Activated CD8-positive, alpha-beta T cell treated with anti-CD3 and anti-CD28 coated beads for 36 hours (primary cell): ENCODE measurements at places on chromosomes 11 and 22. TPM values are rescaled to one million over a fixed set of nuclear protein-coding genes. Genes with fewer than 3 reads are reported as not detected.

DNA sequence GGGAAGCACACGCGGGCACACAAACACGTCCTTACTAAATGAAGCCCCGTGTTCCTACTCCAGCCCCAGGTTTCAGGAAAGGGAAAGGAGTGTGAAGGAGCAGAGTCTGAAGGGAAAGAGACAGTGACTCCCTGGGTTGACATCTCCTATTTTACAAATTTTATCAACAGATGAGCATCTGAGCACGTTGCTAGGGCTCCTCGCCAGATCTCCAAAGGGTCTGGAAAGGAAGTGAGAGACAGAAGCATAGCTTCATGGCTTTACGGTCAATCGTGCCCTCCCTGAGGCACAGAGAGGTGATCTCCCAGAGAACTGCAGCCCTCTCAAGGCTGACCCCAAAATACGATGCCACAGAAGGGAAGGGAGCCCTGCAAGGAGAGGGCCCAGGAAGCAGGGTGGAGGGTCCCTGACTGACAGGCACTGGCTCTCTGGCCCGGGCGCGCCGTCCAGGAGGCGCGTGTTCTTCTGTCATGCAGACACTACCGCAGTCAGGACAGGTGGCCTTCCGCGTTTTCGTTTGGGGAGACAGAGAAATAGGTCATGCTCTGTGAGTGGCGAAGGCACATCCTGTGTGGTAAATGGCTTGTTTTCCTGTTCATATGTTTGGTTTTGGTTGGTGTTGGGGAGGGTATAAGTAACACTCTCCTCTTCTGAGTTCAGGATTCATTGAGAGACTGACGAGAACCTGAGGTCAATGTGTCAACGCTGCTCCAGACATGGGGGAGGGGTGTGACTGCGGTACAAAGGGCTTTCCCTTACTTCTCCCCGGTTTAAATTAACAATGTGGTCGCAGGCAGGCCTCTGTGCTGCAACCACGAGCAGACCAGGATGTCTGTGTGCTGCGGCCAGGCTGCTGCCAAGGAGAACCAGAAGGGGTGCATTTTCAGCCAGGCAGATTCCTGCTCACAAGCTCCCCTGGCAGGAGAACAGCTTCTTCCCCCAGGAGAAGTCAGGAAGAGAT, 813.3 kb downstream of the OPCML start:
- peak; percentile 84 for DNase-seq
- H3K4me3 ChIP-seq = peak overlapping the region; percentile 39
- H3K27ac ChIP-seq = peak overlapping the region; percentile 63
- H3K36me3 ChIP-seq = no peaks in the 10 kb centered on the region
- no peaks in the 10 kb centered on the region for H3K27me3 ChIP-seq

DNA sequence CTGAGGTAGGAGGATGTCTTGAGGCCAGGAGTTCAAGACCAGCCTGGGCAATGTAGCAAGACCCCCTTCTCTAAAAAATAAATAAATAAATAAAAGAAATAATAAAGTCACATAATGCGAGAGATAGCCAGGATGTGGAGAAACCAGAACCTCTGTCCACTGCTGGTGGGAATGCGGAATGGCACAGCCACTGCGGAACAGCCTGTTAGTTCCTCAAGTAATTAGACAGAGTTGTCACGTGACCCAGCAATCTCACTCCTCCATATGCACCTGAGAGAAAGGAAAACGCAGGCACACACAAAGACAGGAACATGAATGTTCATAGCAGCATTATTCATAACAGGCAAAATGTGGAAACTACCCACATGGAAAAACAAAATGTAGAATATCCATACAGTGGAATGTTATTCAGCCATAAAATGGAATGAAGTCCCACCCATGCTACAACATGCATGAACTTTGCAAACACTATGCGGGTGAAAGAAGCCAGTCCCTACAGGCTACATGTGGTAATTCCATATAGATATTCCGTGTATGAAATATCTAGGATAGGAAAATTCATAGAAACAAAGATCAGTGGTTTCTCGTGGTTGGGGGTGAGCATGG, 27.4 kb downstream of the LIF start:
- peaks cover 54% of the 10 kb centered on the region for H3K4me1 ChIP-seq
- no peak overlapping the region for H3K27ac ChIP-seq
- H3K36me3 ChIP-seq = no peaks in the 10 kb centered on the region
- no peak overlapping the region for H3K4me3 ChIP-seq

Gene SEPTIN5
- total RNA-seq = 1.5 TPM

DNA sequence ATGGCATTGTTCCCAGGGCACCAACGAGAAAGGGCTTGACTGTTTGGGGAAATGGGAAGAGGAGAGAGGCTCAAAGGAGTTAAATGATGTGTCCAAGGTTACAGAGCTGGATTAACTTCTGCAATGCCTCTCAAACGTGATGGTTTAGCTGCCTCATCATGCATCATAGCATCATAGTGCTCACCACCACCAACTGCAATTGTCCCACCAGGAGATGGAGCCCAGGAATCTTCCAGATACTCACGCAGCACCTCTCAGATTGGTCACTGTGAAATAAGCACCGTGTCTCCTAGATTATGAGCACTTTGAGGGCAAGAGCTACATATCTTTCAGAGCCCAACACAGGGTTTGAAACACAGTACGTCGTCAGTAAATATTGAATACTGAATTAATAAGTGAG, 69.2 kb downstream of the PRSS23 start:
- DNase-seq = no peak
- H3K4me3 ChIP-seq = no peak overlapping the region
- no peak overlapping the region for H3K27ac ChIP-seq
- no peaks in the 10 kb centered on the region for H3K36me3 ChIP-seq
- no peaks in the 10 kb centered on the region for H3K4me1 ChIP-seq

GRCh38 chr11:73028611-73029010, 113.5 kb downstream of the FCHSD2 start:
- no peaks in the 10 kb centered on the region for H3K27me3 ChIP-seq
- DNase-seq = no peak
- H3K4me3 ChIP-seq = no peak overlapping the region
- peaks cover 26% of the 10 kb centered on the region for H3K4me1 ChIP-seq

DNA sequence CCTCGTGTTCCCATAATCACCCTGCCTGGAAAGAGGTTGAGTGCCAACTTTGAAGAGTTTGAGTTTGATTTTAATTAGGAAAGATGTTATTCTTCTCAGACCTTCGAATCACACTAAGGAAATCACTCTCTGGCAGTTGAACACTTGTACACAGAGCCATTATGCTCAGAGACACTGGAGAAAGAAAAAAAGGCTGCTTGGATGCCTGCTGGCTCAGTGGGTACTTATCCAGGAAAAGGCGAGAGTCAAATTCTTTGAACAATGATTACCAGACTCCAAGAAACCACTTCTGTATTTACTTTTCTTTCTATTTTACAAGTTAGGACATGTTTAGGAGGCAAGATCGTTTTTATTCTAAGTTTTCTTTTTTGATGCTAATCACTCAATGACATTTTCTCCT, 438.5 kb upstream of the FAT3 start:
- no peaks in the 10 kb centered on the region for H3K4me1 ChIP-seq
- no peaks in the 10 kb centered on the region for H3K36me3 ChIP-seq
- H3K27me3 ChIP-seq = no peaks in the 10 kb centered on the region
- DNase-seq = no peak
- no peak overlapping the region for H3K4me3 ChIP-seq
- H3K27ac ChIP-seq = no peak overlapping the region

Gene ME3
- total RNA-seq = 5.0 TPM
